Dorsolateral prefrontal cortex (tissue), 122 donors: ENCODE measurements at places on chromosomes 7 and 10. TPM values are rescaled to one million over a fixed set of nuclear protein-coding genes. Genes with fewer than 3 reads are reported as not detected.

Gene FAM25C
- total RNA-seq, result not detected

Gene ZPBP
- not detected for total RNA-seq

Gene ADCY1
- 164 TPM for total RNA-seq

Gene VAX1
- total RNA-seq, result 4.2 TPM

Gene HOXA11
- not detected for total RNA-seq

Gene MYL10
- total RNA-seq, result not detected

Gene UTF1
- total RNA-seq, result not detected

Gene TMEM213
- not detected for total RNA-seq

Gene JAKMIP3
- total RNA-seq, result 23.0 TPM

Gene WASHC2C
- 50.4 TPM for total RNA-seq
